Tibial nerve (tissue), 4 donors: ENCODE measurements at places on chromosomes 4 and X.

- H3K36me3 ChIP-seq, result no peaks in the 10 kb centered on the region
- DNase-seq, result no peak
- no peaks in the 10 kb centered on the region for H3K4me1 ChIP-seq
- H3K27ac ChIP-seq, result no peak within 1 kb of the TSS
- H3K27me3 ChIP-seq, result peaks cover 8% of the 10 kb centered on the region
Measured at GRCh38 chrX:18354369-18355223, at the start of gene SCML2. Gene SCML2 (minus strand): TSS chrX:18354688. CDS start chrX:18334071, 20,617 bp downstream.

- H3K4me1 ChIP-seq, result no peaks in the 10 kb centered on the region
- H3K4me3 ChIP-seq, result no peak overlapping the region
- no peaks in the 10 kb centered on the region for H3K27me3 ChIP-seq
Measured at GRCh38 chrX:16558489-16558888, 91.5 kb upstream of the S100G start.

GRCh38 chr4:169745291-169745690 lies 12.5 kb downstream of the HPF1 start:
- peak overlapping the region; percentile 58 for H3K27ac ChIP-seq
- no peak overlapping the region for H3K4me3 ChIP-seq
- no peaks in the 10 kb centered on the region for H3K27me3 ChIP-seq
- H3K36me3 ChIP-seq, result peaks cover 34% of the 10 kb centered on the region
- DNase-seq, result no peak
- H3K4me1 ChIP-seq, result no peaks in the 10 kb centered on the region

DNA sequence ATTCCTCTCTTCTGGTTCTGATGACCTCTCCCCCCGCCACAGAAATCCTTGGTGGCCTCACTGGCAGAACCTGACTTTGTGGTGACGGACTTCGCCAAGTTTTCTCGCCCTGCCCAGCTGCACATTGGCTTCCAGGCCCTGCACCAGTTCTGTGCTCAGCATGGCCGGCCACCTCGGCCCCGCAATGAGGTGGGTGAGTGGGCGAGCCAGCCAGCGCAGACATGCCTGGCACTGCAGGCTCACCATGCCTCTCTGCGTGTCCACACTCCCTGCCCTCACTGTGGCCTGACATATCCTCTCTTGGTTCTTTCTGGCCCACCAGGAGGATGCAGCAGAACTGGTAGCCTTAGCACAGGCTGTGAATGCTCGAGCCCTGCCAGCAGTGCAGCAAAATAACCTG lies 8.7 kb downstream of the UBA1 start:
- H3K27ac ChIP-seq, result no peak overlapping the region
- no peaks in the 10 kb centered on the region for H3K27me3 ChIP-seq
- H3K4me1 ChIP-seq, result peaks cover 14% of the 10 kb centered on the region
- DNase-seq, result no peak
- no peak overlapping the region for H3K4me3 ChIP-seq

GRCh38 chrX:47170861-47171692 lies 22.6 kb upstream of the UBA1 start:
- H3K36me3 ChIP-seq, result no peaks in the 10 kb centered on the region
- H3K27ac ChIP-seq, result no peak overlapping the region
- no peak for DNase-seq
- H3K4me3 ChIP-seq, result no peak overlapping the region
- H3K27me3 ChIP-seq, result peaks cover 3% of the 10 kb centered on the region

DNA sequence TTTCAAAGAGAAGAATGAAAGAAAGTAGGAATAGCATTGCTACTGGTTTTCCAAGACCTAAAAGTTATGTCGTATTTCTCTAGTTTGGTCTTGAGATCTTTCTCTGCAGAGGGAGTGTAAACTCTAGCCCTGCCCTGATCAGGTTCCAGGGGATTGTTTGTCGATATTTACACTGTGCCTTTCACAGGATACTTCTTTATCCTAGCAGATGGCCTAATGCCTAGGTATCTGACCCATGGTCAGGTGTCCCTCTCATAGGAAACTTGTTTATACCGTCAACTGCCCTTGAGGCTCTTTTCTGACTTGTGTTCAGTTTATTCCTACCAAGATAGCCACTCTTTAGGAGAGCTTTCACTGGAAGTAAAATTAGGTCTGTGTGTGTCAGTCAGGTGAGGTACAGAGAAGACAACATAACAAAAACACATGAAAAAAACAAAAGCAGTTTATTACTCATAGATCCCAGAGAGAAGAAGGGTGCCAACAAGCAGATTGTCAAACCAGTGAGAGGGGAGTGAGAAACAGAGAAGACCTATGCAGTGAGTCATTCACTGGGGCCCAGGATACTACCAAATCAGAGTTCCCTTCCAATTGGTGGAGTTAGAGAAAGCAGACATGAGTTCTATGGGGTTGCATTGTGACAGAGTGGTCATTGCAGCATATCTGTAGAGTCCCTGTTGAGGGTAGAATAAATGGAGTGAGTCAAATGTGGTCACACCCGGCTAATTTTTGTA lies 40.6 kb upstream of the THOC2 start:
- H3K27ac ChIP-seq, result no peak overlapping the region
- H3K27me3 ChIP-seq, result no peaks in the 10 kb centered on the region
- no peaks in the 10 kb centered on the region for H3K36me3 ChIP-seq

GRCh38 chr4:153243468-153243867 lies 39.2 kb downstream of the TRIM2 start:
- no peaks in the 10 kb centered on the region for H3K27me3 ChIP-seq
- no peak overlapping the region for H3K27ac ChIP-seq
- no peaks in the 10 kb centered on the region for H3K4me1 ChIP-seq
- DNase-seq, result no peak

DNA sequence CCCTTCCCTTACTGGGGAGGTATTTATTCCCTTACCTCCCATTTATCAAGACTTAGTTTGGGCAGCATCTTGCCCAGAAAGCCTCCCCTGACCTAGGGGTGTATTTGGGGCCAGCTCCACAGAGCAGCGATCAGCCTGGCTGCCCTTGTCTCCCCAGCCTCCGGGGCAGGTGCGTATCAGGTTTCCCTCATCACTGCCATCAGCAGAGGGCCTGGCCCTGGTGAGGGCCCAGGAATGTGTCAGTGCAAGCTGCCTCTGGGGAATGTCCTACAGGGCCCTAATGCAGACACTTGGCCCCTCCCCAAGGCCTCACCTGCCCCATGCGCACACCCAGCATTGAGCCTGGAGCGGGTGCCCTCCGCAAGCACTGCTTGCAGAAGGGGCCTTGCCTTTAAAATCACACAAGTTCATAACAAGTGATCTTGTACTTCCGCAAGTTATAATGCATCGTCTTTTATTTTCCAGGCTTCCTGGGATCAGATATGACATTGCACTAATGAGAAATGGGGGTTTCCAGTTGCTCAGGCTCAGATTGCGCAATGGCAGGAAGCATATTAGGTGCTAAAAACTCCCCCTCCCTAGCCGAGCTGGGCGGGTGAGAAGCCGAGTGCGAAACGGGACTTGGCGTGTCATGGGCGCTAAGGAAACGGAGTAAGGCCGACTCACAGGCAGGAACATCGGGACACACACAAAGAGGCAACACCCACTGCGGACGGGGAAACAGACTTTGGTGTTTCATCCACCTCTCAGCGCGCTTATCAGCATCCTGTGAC lies 25.4 kb upstream of the AFAP1 start:
- H3K4me3 ChIP-seq, result no peak overlapping the region
- peak overlapping the region; percentile 46 for H3K27ac ChIP-seq
- H3K4me1 ChIP-seq, result peaks cover 51% of the 10 kb centered on the region
